ENCODE measurements at places on chromosomes 4 and X. TPM values are rescaled to one million over a fixed set of nuclear protein-coding genes. Genes with fewer than 3 reads are reported as not detected.

XKRX gene
- total RNA-seq = 0.44 TPM

PABPC4L gene
- 2.2 TPM for total RNA-seq

GRCh38 chr4:183289688-183290087, 30.4 kb downstream of the CLDN22 start:
- H3K4me3 ChIP-seq = no peak overlapping the region
- no peak for DNase-seq
- peaks cover 46% of the 10 kb centered on the region for H3K36me3 ChIP-seq
- H3K27me3 ChIP-seq = no peaks in the 10 kb centered on the region
- no peak overlapping the region for H3K27ac ChIP-seq

DNA sequence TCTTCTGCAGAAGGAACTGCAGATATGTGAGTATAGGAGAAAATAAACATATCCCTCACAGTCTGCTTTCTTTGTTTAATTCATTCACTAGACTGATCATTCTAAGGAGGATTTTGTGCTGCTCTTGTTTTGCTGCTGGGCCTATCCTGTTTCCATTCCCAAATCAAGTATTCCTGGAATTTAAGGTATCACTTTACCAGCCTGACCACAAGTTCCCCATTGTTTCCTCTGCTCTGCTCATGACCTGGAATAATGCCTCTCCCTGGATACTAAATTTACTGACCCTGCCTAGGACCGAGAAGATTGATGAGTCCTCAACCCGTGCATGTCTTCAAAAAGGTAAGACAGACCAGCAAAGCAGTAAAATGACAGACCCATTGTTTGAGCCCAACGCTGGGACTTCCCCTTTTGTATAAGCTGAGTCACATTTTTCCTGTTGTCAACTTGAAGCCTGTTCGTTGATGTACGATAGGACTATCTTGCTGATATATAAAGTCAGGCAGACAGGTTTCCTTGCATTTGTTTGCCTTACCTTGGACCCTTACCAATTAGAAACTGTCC, 85.5 kb upstream of the TET2 start:
- no peak overlapping the region for H3K27ac ChIP-seq
- H3K27me3 ChIP-seq = no peaks in the 10 kb centered on the region
- no peaks in the 10 kb centered on the region for H3K36me3 ChIP-seq
- no peak overlapping the region for H3K4me3 ChIP-seq
- DNase-seq = peak; percentile 32

GRCh38 chr4:23981328-23981727, 91.5 kb upstream of the PPARGC1A start:
- no peaks in the 10 kb centered on the region for H3K27me3 ChIP-seq
- H3K4me1 ChIP-seq = peaks cover 5% of the 10 kb centered on the region
- DNase-seq = no peak
- H3K4me3 ChIP-seq = no peak overlapping the region
- no peak overlapping the region for H3K27ac ChIP-seq

GRCh38 chrX:4239650-4240540, 526.4 kb upstream of the PRKX start:
- H3K27ac ChIP-seq = no peak overlapping the region
- H3K4me1 ChIP-seq = no peaks in the 10 kb centered on the region
- DNase-seq = no peak
- peaks cover 2% of the 10 kb centered on the region for H3K36me3 ChIP-seq
- no peak overlapping the region for H3K4me3 ChIP-seq
- H3K27me3 ChIP-seq = no peaks in the 10 kb centered on the region

GRCh38 chr4:39255266-39255665, 72.9 kb downstream of the WDR19 start:
- no peak overlapping the region for H3K4me3 ChIP-seq
- peaks cover 8% of the 10 kb centered on the region for H3K36me3 ChIP-seq
- no peaks in the 10 kb centered on the region for H3K4me1 ChIP-seq

- no peaks in the 10 kb centered on the region for H3K36me3 ChIP-seq
- no peak overlapping the region for H3K4me3 ChIP-seq
- no peak overlapping the region for H3K27ac ChIP-seq
- H3K27me3 ChIP-seq = no peaks in the 10 kb centered on the region
Measured at GRCh38 chr4:115454228-115454627, 340.8 kb upstream of the NDST4 start.

Data from H9 (cell line).